ENCODE measurements at places on chromosomes 1 and 21. TPM values are rescaled to one million over a fixed set of nuclear protein-coding genes. Genes with fewer than 3 reads are reported as not detected.
A peak's percentile ranks its signal among the peaks of the same experiment; 100 is the strongest.

- no peak for DNase-seq
Measured at GRCh38 chr1:5287178-5288150, 633.1 kb downstream of the AJAP1 start.

Gene HCRTR1
- total RNA-seq, result 0.42 TPM

GRCh38 chr21:41139275-41139674 lies 28.7 kb upstream of the BACE2 start:
- DNase-seq, result peak; percentile 61

Gene ERG
- total RNA-seq, result 7.8 TPM

GRCh38 chr1:53549287-53549686 lies 90.1 kb downstream of the DMRTB1 start:
- DNase-seq, result no peak

DNA sequence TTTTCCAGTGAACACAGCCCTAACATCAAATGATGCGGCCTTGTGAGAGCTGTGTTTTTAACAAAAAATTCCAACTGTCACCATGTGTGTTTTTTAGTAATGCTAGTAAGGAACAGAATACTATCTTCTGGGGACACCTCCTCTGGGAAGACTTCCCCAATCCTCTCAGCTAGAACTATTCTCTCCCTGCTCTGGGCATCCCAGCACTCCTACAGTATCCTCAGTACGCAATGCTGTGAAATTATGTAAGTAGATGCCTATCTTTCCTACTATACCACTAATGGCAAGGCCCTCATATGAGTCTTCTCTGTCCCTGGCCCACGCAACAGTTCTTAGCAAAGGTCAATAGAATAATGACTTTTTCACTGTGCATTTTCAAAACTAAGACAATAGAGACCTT lies 19.5 kb upstream of the TTC39A start:
- peak; percentile 15 for DNase-seq

- DNase-seq, result peak; percentile 88
Measured at GRCh38 chr1:237864338-237865244, 26.1 kb downstream of the ZP4 start.

DNA sequence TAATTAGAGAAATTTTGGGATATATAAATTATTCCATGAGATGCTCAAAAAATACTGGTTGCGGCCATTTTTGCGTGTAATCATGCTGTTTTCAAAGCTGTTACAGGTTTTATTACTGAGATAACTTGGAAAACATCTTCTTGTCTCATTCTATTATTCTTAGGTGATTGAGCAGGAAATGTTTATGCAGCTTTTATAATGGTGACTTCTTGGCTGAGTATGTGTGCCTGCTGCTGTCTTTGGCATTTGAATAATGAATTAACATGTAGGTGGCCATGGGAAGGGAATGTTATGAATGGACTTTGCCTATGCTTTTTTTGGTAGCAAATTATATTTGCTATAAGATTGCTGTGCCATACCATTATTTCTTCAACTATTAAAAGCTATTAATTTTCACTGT lies 52.5 kb downstream of the RASAL2 start:
- no peak for DNase-seq
